ENCODE measurements at places on chromosomes 5 and 9. TPM values are rescaled to one million over a fixed set of nuclear protein-coding genes. Genes with fewer than 3 reads are reported as not detected.

GRCh38 chr9:90974643-90975245 is 173.1 kb downstream of the SYK start:
- no peak for DNase-seq

The FBLL1 gene
- total RNA-seq: 0.84 TPM

- DNase-seq: no peak
These were observed 168.6 kb downstream of the CARTPT start for GRCh38 chr5:71887680-71888079.

DNA sequence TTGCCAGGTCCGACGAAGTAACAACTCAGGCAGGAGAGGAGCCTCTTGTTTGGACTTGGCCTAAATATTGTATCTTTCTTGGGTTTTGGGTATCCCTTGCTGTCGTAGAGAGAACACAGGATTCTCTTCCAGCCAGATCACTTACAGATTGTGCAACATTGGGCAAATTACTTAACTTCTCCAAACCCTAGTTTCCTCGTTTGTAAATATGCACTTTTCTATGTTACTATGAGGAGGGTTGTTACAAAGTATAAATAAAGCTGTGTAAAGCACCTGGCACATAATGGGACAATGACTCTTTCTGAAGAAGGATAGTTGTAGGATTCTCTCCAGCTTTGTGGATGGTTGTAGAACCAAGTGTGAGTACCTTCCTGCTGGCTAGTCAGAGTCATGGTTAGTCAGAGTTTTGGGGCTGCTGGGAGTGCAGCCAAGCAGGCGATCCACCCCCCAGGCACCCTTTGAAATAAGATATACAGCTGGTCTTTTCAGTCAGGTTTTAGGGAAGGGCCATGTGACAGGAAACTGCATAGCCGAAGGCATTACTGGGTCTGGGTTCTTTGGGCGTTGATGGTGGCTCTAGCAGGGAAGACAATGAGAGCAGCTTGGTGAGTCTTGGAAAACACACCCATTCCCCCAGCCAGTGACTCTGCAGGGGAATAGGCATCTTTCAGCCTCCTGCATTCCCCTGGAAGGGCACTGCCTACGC is 49.9 kb upstream of the GDNF start:
- DNase-seq: no peak

GRCh38 chr5:976849-977751 is 31.5 kb upstream of the NKD2 start:
- no peak for DNase-seq

DNA sequence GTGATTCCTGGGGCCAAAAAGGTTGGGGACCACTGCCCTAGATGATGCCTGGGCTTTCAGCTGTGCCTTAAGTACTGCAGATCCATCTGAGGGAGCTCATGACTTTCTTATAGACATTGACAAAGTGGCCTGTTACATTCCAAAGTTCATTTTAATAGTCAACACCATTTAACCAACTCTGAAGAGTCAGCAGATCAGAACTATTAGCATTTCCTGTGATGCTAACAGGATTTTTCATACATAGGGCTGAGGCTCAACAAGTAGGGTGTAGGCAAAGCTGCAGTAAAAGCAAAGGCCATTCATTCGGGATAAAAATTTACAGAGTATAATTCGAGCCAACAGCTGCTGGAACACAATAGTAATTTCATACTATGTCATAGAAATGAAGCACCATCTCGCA is 105.4 kb downstream of the LPAR1 start:
- no peak for DNase-seq

The PCDHB11 gene
- 2.4 TPM for total RNA-seq

GRCh38 chr5:176943816-176944215 is 44.7 kb upstream of the HK3 start:
- no peak for DNase-seq

DNA sequence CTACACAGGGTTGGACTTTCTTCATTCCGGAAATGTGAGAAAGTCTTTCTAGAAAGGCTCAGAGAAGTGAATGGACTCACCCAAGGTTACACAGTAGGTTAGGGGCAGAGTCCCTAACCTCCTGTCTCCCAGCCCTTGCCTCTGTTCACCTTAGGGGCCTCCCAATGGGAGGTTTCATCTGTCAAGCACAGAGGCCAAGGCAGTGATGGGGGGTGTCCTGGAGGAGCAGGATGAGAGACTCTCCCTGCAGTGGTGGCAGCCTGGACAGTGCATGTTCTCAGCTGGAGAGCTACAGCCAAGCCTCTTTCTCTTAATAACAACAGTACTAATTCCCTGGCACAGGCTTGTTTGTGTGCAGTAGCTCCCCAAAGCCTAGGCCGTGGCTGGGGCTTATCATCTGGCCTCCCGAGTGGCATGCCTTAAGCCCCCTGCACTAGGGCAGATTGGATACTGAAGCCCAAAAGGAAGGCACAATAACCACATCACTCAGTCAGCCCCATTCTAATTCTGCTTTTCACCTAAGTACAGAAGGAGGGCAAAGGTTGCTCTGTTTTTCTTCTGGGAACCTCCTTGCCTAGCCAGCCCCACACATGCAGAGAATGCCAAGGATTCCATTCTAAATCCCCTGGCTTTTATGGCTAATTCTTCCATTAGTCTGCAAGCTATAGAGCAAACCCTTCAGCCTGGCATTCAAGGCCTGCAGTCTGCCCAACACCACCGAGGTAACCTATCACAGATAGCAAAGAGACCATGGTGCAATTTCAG is 50.2 kb upstream of the XPA start:
- no peak for DNase-seq

DNA sequence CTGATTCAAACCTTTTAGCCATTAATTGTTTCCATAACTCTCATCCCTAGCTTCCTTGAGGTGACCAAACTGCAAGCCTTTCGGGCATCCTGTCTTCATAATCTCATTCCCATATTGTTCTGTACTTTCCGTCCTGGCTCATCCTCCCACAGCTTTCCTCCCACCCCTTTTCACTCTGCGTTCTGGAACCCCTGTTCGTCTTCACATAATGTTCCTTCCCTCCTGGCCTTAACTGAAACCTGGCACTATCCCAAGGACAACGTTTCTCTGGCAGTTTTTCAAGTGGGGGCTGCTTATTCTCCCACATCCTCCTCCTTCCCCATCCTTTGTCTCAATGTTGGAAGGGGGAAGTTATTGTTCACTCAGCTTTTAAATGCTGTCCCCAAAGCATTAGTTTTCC is 1.5 kb downstream of the ZNF189 start:
- no peak for DNase-seq

- no peak for DNase-seq
These were observed 9.8 kb downstream of the VDAC1 start for GRCh38 chr5:133994990-133995333.

DNA sequence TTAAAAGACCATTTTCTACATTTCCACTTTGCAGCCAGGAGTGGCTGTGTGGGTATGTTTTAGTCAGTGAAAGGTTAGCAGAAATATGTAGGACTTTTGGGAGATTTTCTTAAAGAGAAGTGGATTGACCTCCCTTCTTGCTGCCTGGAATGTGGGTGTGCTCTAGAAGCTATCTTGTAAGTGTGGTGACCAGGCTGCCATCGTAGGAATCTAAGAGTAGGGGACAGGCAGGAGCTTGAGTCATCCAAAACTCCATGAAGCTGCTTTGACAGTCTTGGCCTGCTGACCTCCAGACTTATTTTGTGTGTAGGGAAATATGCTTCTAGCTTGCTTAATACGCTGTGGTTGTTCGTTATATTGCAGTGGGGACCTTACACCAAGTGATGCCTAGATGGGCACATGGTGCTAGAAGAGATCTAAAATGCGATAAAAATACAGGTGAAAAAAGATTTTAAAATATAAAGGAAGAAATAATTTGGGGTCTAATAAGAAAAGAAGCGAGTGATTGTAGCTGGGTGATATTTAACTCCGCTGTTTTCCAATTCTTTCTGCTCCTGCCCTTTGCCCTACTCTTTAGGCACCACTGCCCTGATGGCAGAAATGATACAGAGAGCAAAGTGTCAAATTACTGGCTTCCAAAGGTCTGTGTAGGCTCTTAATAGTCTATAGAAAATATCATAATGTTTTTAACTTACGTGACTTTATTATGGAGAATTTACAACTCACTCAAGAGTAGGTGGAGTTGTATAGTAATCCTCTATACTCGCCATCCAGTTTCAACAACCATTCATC is 298.2 kb upstream of the ZNF608 start:
- no peak for DNase-seq

DNA sequence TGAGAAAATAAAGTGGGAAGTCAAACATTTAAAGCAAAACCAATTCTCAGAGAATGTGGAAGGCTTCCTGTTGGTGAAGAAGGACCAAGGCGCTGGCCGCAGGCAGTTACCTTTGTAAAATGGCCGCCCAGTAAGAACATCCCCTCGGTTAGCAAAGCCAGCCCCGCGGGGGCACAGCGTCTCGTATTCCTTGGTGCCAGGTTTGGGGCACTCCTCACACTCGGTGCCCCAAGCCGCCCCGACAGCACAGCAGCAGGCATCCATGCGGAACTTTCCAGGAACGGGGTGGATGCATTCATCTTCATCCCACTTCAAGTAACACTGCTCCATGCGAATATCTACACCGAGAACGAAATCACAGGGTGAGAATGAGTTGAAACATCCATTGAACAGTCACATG is 192.8 kb downstream of the FBN2 start:
- DNase-seq: no peak

DNA sequence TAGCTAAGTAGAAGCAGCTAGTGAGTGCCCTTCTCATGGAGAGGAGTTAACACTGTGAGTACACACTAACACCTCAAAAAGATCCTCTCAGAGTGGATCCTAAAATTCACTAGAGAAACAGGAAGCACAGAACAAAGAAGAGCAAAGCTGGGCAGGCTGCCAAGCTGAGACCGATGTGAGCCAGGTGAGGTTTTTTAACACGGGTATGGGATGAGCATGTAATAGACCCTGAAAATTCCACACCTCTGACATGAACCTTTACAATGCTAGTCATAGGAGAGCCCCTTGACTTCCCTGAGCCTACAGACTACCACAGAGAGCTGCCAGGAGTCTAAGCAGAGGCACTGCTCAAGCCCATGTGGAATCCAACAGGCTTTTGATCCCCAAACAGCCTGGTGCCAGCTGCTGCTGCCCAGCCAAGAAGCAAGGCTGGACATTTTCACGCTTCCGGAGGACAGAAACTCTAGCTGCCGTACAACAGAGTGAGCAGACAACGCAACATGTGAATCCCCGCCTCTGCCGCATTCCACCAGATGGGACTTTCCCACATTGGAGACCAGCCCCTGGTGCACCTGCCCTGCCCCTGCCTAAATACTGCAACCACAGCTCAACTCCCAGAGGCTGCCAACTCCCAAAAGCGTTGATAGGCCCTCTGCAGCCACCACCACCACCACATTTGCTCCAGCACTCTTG is 280.8 kb downstream of the CDH10 start:
- no peak for DNase-seq

The TPRN gene
- total RNA-seq: 3.6 TPM

The NUTM2G gene
- not detected for total RNA-seq

GRCh38 chr9:95142315-95142714 is 175.2 kb downstream of the FANCC start:
- no peak for DNase-seq

The TEX48 gene
- total RNA-seq: not detected

DNA sequence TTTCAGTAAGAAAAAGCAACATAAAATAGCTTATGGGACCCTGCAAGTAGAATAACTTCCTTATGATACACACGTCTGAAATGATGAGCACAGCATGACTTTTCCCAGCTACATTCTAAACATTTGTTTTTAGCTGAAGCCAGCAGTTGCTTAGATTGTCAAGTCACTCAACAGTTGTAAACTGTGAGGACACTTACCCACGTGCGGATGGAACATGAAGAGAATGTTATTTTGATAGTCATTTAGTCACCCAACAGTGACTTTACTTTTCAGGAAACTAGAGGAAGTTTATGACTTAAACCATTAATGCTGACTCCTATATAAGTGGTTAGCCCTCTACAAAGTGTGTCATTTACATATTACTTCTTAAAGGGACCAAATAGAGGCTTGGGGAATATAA is 3.0 kb downstream of the HACD4 start:
- DNase-seq: no peak

The SLC22A4 gene
- total RNA-seq: 6.8 TPM

DNA sequence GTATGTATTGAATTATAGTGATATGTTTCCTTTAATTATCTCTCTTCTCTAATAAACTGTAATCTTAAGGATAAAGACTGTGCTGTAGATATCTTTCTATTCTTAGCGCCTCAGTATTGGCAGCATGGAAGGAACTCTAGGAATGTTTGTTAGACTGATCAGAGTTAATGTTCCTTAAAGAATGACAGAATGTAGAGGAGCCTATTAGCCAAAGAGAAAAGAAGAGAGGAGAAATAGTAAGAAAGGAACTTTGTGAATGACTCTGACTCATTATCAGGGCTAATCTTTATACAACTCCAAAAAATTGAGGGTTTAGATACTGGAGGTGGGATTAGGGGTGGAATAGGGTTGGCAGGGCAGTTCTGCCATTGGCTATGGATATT is 59.0 kb upstream of the NUDT12 start:
- DNase-seq: no peak

The NEUROG1 gene
- not detected for total RNA-seq
